ENCODE measurements at places on chromosomes 11 and 22. TPM values are rescaled to one million over a fixed set of nuclear protein-coding genes. Genes with fewer than 3 reads are reported as not detected.

PLEKHA7 gene
- 70.8 TPM for total RNA-seq

ADAMTS15 gene
- total RNA-seq = not detected

CCDC88B gene
- total RNA-seq = 12.8 TPM

CCDC188 gene
- total RNA-seq = 0.34 TPM

POGLUT3 gene
- total RNA-seq = 7.8 TPM

MPZL3 gene
- total RNA-seq = 11.7 TPM

CDHR5 gene
- total RNA-seq = 11.9 TPM

GRCh38 chr11:114050258-114050927, 9.1 kb upstream of the ZBTB16 start:
- no peak for DNase-seq

GRCh38 chr11:131581046-131581445, 210.6 kb downstream of the NTM start:
- DNase-seq = no peak

DNA sequence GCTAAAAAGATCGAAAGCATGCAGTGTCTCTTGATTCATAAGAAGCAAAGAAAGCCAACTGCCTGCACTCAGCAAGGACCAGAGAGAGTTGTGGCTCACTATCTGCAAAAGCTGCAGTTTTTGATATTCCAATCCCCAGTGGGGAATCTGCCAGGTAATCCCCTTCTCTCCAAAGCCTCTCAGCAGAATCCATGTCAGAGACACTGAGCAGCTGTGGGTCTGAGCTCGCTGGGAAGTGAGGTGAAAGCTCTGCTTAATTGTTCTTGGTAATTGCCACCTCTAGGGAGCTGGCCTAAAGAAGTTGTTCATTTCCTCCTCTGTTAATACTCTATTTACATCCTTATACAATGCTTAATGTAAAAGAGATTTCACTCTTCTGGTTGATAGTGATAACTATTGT, 261.3 kb upstream of the LRRC4C start:
- DNase-seq = no peak

- DNase-seq = no peak
Observed at GRCh38 chr11:25758145-25758661, 573.7 kb upstream of the ANO3 start.

DNA sequence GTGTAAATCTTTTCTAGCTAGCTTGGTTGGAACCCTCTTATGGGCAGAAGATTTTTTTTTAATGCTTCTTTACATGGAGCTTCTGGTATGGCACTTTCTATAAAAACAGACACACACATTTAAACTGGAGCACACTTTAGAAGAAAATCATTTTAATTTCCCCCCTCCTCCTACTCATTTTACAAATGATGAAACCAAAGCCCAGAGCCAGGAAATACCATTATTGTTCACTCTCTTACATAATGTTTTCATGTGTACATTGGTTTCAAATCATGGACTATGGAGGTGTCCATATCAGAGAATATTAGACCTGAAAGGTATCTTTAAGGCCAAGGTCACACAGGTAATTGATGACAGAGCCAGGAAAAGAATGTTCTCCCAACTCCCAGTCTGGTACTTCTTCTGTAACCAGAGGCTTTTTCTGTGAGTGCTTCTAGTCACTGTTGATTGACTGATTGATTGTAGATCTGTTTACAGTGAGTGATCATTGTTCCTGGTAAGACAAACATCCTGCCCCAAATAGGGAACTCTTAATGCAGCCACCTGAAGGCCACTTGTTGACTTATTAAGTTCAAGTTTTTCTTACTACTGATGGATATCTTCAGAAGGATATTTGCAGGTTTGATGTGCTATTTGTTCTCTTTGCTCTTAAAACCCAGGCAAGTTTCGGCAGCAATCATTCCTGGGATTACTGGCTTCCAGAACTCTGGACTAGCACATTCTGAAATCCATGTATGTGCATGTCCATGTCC, 26.8 kb upstream of the ME3 start:
- no peak for DNase-seq

- DNase-seq = no peak
Observed at GRCh38 chr11:116903090-116903489, 65.7 kb upstream of the APOA1 start.

DNA sequence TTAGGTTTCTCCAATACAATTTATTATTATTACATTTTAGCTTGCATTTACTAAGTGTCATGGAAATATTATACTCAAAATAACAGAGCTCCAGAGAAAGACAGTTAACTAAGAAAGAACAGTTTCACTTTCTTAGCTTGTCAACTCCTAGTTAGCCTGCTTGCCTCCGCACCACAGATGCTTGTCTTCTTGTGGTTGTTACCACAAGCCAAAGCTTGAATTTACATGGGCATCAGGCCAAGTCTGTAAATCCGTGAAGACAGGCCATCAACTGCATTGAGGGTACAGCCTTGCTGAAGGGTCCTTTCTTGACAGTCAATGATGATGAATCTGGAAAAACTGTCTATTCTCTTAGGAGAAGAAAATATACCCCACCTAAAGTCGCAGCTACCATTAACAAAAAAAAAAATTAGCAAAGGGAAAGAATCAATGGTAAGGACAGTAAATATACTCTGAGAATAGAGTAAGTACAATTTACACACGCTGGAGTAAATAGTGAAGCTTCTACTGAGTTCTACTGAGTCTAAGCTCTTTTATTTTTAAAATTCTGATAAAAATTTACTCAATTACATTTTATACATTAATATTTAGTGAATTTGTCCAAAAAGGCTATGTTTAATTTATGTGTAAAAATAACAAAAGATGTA, 15.6 kb upstream of the DENND5A start:
- peak; percentile 70 for DNase-seq

GRCh38 chr11:11245453-11245852, 107.6 kb downstream of the CSNK2A3 start:
- no peak for DNase-seq

DNA sequence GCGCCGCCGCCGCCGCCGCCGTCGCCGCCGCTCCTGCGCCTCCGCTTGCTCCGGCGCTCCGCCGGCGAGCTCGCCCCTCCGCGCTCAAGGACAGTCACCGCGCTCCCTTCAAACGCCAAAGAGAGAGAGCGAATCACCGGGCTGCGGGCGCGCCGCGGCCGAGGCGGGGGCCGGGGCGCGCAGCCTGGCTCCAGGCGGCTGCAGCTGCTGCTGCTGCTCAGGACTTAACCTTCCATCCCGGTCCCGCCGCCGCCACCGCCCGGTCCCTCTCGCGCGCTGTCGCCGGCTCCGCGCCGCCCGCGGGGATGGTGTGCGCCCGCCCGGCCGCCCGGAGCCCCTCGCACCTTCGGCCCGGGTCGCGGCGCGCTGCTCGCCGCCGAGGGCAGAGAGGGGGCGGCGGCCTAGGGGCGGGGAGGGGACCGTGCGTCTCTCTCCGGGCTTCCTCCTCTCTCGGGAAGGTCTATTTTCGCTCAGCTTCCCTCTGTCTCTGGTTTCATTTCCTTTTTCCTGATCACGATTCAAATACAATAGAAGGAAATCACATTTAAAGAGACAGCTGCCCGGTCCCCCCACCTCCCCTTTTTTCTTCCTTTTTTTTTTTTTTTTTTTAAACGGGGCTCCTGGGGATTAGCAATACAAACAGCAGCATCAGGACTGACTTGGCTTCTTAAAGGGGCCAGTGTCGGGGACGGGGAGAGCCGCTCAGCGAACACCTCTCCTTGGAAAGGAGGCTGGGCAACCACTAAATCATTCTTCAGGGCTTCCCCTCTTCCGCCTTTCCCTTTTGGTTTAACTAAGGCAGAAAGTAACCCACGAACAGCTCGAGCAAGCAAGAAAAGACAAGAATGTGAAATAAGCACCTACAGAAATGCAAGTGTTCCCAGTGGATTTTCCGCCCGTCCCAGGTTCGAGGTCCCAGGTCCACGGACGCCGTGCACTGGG, 22.1 kb downstream of the LMO2 start:
- no peak for DNase-seq

GRCh38 chr22:43894122-43894521, 2.3 kb upstream of the PNPLA5 start:
- DNase-seq = no peak

DNA sequence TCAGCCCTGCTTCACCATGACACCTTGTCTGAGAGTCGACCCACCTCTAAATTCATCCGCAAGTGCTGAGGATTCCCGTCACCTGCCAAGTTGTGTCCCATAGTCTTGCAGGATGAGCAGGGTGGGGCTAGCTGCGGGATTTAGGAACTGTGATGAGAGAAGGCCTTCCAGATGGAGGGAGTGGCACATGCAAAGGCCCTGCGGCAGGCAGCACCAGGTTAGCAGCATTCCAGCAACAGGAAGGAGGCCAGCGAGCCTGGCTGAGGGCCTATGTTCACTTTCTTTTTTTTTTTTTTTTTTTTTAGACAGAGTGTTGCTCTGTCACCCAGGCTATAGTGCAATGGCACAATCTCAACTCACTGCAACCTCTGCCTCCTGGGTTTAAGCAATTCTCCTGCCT, 31.8 kb downstream of the ANO1 start:
- no peak for DNase-seq

DNA sequence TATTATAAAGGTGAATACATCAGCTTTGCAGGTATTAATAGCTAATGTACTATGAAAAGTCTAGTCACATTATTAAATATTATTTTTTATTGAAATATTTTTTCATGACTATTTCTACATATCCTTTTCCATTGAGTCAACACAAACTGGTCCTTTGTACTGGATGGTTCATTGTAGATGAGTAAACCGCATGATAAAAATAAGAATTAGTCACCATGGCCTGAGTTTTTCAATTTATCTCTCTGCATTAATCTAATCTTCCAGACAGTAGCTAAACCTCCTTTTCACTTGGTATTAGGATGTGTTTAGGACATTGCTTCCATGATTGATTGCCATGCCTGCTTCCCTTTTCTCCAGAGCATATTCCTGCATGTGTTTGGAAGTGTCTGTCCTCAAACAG, 439.4 kb upstream of the ARHGAP42 start:
- no peak for DNase-seq

Data from HT-29 (cell line).